Lung (tissue), 17 donors: ENCODE measurements at places on chromosomes 3 and 15. TPM values are rescaled to one million over a fixed set of nuclear protein-coding genes. Genes with fewer than 3 reads are reported as not detected.

The CFAP100 gene
- polyA plus RNA-seq: 12.5 TPM

The RARRES1 gene
- polyA plus RNA-seq: 53.4 TPM

The CCDC80 gene
- 20.0 TPM for polyA plus RNA-seq

The COL8A1 gene
- polyA plus RNA-seq: 19.5 TPM

The GPR149 gene
- polyA plus RNA-seq: not detected

The CLDN18 gene
- 118 TPM for polyA plus RNA-seq

The SERPINI2 gene
- polyA plus RNA-seq: 0.49 TPM

The SERF2 gene
- 3,331 TPM for polyA plus RNA-seq

The THBS1 gene
- polyA plus RNA-seq: 35.3 TPM

GRCh38 chr15:67955252-67955651 lies 98.9 kb upstream of the PIAS1 start:
- no peak for DNase-seq

DNA sequence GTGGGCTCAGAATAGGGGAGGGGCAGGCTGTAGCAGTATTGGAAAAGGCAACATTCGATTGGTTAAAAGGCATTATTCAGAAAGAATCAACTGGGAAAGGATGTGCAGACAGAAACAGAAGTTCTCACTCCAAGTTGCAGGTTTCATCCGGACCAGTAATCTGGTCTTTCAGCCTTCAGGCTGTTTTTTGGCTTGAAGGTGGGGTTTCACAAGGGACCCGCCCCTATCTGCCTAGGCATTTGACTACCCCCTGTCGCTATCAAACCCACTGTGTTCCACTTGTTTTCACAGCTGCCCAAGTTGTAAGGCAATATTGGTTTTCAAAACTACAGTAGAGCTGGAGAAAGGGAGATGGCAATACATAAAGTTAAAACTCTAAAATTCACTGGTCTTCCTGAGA lies 96.9 kb downstream of the VPS8 start:
- DNase-seq: no peak

DNA sequence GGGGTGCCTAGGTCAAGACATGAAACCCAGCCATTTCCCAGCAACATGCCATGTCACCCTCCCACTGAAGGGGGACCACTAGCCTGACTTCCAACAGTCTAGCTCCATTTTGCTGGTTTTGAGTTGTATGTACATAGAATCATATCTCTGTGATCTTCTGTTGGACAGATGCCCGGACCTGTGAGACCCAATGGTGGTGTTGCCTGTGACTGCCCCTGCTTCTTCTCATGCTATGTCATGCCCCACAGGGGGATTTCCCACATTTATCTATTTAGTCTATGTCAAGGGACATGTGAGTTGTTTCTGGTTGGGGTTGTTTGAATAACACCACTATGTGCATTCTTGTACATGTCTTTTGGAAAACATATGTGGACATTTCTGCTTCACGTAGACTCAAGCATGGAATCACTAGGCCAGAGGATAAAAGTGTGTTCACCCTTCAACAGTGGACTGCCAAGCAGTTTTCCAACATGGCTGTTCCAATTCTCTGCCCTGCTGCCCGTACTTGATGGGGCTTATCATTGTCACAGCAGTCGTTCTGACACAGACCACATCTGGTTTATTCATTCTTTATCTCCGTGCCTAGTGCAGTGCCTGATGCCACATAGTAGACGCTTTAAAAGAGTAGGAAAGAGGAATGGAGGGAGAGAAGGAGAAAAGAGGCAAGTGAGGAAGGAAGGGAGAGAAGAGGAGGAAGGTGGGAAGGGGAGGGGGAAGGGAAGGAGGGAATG lies 114.4 kb downstream of the TPRA1 start:
- DNase-seq: no peak

GRCh38 chr3:40332684-40333083 lies 23.2 kb downstream of the EIF1B start:
- no peak for DNase-seq

GRCh38 chr3:186886202-186886981 lies 43.9 kb downstream of the ADIPOQ start:
- peak; percentile 9 for DNase-seq

DNA sequence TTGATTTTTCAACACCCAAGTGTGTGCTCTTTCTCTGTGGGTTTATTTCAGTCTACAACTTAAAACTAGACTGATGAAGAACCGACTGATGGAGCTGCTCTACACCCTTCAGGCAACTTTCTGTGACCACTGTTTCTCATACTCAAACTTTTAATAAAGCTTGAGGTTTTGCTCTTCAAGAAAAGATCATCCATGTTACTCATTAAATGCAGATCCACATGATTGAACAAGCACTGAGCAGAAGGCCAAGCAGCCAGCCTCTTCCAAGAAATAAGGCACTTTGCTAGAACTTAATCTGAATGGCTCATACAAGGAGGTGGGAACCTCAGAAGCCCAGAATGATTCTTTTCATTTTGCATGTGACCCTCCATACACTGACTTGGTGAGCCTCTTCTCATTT lies 8.7 kb downstream of the SLC27A2 start:
- no peak for DNase-seq

DNA sequence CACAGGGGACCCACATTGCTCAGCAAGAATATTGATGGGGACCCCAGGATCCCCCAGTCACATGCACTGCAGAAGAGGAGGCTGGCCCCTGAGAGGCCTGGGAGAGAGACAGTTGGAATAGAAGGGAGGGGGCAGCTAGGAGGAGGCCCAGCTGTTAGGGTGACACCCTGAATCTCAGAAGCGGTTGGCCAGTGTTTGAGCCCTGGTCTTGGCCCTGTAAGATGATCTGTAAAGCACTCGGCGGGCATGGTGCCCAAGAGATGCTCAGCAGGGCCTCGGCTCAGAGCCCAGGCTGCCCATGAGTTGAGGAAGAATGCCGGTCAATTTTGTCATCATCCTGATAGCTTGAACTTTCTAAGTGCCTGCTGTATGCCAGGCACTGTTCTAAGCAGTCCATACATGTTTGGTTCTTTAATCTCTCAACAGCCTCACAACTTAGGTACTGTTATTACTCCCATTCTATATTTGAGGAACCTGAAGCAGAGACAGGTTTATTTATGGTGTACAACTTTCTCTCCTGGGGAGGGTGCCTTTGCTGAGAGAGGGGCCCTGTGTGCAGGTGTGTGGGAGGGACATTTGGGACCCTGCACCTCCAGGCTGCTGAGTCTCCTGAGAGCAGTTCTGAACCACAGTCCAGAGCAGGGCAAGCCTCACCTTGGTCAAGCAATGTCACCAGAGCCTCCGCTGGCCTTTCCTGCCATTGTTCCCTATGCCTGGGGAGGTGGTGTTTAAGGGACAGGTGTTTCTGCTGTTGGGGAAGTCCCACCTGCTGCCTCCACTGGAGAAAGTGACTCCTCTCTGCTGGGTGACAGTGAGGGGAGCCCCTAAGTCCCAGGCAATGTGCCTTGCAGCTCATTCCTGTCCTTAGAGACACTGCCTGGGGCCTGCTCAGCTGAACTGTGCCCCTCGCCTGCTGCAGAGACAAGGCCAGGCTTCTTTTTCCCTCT lies 26.0 kb downstream of the SLC6A6 start:
- DNase-seq: no peak

DNA sequence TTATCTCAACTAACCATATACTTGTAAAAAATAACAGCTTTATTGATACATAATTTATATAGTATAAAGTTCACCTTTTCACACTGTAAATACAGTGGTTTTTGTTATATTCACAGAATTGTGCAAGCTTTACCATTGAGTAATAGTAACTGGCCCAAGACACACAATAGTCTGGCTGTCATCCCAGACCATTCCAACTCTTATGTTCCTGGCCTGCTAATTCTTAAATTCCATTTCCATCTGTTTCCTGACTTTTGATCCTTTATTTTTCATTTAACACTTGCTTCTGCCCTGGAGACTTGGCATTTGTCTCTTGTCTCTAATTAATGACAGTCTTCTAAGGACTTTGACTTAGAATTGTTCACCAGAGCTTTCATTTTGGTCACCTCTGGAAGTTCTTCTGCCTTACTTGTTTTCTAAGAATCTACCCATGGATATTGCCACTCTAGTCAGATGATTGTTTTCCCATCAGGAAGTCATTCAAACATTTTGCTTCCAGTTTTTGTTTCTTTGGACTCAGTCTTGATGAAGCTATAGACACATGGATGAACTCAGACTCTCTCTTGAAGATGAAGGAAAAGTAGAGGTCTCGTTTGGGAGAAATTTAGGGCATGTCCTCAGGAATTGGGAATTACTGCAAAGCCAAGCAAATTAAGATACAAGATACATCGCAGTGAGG lies 27.2 kb upstream of the PLSCR4 start:
- DNase-seq: peak; percentile 98

GRCh38 chr15:50064673-50065072 lies 54.4 kb downstream of the ATP8B4 start:
- DNase-seq: no peak

DNA sequence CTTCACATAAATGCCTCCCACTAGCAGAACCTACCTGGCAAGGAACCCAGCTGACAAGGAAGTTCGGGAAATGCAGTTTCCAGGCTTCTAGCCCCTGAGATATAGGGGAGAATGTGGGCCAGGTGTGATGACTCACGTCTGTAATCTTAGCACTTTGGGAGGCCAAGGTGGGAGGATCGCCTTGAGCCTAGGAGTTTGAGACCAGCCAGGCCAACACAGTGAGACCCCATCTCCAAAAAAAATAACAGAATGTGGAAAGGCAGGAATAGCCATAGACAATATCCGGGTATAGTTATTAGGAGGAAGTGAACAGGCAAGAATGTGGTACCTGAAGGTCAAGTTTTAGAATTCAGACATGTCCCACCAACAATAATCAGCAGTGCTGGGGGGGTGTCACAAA lies 40.5 kb upstream of the SH3BP5 start:
- DNase-seq: no peak

- no peak for DNase-seq
Measured at GRCh38 chr15:84780492-84780891, 32.1 kb downstream of the ZNF592 start.

DNA sequence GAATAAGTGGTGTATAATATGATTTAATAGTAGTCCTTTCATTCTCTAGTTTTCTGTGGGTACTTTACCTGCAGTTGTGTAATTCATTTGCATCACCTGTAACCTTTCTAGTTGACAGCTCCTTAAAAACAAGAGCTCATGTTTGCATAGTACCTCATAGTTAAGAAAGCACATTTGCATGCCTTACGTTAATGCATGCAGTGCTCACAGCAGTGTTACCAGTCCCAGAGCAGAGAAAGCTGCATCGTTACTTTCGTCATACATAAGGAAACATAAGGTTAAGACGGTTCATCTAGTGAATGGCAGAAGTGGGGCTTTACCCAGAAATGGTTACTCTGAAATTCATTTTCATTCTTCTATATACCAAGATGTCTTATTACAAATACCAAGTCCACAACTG lies 111.3 kb downstream of the AKAP13 start:
- no peak for DNase-seq

- DNase-seq: no peak
Measured at GRCh38 chr3:174331095-174331800, 527.9 kb upstream of the NAALADL2 start.

DNA sequence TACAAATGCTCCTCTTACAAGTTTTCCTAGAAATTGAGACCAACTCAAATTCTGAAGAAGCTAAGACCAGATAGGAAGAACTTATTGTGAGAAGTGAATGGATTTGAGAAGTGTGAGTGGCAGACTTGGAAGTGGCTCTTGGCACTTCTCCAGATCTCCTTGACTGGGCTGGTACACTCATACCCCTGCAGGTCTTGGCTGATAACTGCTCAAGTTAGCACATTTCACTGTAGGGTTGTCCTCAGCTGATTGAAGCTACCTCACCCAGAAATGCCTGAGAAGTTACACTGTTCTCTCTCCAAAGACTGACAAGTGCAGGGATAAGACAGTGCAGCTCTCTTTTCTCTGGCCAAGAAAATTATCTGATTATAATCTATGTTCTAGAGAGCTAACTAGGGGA lies 16.5 kb upstream of the CLDN1 start:
- no peak for DNase-seq

DNA sequence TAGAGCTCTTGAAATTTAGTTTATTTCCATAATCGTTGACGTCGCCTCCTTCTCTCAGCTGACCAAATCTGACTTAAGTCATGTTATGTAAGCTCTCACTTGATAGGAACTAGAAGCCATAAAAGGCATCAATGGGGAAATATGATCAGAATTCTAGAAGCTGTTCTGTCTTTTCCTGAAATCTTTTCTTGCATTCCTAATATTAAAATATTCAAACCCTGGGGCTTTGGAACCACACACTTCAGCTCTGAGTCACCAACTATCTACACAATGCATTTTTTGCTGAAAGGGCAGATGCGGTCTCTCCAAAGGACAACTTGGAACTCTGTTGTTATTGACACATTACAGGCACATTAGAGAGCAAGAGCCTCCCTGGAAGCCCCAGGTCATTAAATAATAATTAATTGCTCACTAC lies 91.3 kb downstream of the LARS2 start:
- no peak for DNase-seq

- no peak for DNase-seq
Measured at GRCh38 chr3:40713795-40714194, 189.0 kb downstream of the ZNF621 start.

GRCh38 chr3:31753050-31753425 lies 220.3 kb downstream of the STT3B start:
- DNase-seq: no peak

- DNase-seq: no peak
Measured at GRCh38 chr15:27683121-27683520, 416.0 kb downstream of the OCA2 start.

GRCh38 chr3:87987952-87988351 lies 70.9 kb downstream of the CGGBP1 start:
- peak; percentile 25 for DNase-seq

- no peak for DNase-seq
Measured at GRCh38 chr15:58440922-58441321, 9.1 kb downstream of the LIPC start.

DNA sequence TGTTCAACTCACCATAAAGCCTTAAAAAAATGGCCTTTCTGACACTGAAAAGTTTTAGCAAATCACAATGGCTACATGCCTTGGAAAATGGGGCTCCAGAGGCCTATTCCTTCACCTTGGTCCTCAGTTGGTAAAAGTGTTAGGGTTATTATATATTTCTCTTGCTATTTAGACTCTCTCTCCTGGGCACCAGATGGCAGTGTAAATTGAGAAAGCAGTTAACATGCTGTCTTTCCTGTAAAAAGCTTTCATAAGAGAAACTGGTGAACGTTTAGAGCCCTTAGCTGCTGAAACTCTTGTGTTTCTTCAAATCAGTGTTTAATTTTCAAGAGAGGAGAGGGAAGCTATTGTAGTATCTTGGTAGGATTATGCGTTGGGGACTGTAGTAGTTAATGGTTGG lies 89.9 kb downstream of the LRTM1 start:
- DNase-seq: peak; percentile 8

DNA sequence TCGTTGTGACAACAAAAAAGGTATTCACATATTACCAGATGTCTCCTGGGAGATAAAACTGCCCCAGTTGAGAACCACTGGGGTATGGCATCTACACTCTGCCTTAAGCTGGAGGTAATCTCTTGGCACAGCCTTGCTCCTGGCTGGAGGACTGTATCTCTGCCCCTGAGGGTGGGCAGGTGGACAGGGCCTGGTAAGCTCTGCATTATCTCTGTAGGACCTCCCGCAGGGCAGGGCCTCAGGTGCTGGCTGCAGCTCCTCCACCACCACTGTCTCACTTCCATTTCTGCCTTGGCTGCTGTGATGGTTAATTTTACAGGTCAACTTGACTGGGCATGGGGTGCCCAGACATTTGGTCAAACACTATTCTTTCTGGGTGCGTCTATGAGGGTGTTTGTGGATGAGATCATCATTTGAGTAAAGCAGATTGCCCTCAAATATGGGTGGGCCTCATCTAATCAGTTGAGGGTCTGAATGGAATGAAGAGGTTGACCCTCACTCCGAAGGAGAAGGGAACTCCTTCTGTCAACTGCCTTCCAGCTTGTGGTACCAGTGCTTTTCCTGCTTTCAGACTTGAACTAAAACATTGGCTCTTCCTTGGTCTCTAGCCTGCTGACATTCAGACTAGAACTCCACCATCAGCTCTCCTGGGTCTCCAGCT lies 9.8 kb upstream of the RHCG start:
- no peak for DNase-seq
